Naive B cell (primary cell): ENCODE measurements at places on chromosomes 16 and 17. TPM values are rescaled to one million over a fixed set of nuclear protein-coding genes. Genes with fewer than 3 reads are reported as not detected.

Gene HBQ1
- not detected for polyA plus RNA-seq

- DNase-seq = peak; percentile 6
Measured at GRCh38 chr16:24670623-24671454, 58.6 kb upstream of the TNRC6A start.

DNA sequence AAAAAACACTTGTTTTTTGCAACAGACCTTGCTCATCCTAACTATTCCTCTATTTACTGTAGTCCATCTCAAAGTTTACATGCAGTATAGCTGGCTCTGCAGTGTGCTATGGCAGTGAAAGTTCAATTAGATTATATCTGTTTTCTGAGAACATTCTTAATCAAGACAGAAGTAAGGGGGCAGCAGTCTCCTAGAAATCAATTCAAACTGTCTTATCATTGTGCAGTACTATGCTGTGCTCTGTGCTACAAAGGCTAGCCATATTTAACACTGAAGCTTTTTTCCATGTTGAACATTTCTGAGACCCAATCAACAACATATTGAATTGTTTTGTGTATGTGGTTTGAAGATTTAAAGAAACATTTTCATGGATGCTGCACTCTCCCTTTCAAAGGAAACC is 11.4 kb downstream of the NETO2 start:
- DNase-seq = no peak

Gene FBXO39
- polyA plus RNA-seq = not detected

- DNase-seq = no peak
Measured at GRCh38 chr17:1713160-1713877, 3.1 kb upstream of the TLCD2 start.

DNA sequence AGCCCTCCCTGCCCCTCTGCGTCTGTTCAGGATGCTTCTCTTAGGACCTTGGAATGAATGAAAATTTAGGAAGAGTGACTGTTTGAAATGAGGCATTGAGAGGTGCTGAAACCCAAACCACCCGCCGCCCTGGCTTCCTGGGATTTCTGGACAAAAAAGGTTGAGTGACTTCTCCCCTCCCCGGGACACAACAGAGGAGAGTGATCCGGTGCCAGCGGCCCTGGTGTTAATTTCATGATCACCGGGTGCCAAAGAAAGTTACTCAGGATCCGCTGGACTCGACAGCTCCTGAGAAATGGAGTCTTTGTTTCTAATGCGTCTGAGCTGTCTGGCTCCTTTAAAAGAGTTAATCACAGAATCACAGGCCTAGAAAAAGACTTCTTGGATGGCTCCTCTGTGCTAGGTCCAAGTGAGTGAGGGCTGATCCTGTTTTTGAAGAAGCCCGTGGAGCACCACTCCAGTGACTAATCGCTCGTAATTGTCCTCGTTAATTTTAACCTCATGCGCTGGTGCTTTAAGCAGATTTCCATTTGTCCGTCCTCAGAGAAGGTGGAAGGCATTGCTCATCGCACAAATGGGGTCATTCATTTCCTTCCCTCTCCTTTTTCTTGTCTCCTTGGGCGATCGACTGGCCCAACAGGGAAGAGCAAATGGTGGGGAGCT is 144.4 kb upstream of the ZFHX3 start:
- DNase-seq = no peak

Gene ASGR2
- not detected for polyA plus RNA-seq

DNA sequence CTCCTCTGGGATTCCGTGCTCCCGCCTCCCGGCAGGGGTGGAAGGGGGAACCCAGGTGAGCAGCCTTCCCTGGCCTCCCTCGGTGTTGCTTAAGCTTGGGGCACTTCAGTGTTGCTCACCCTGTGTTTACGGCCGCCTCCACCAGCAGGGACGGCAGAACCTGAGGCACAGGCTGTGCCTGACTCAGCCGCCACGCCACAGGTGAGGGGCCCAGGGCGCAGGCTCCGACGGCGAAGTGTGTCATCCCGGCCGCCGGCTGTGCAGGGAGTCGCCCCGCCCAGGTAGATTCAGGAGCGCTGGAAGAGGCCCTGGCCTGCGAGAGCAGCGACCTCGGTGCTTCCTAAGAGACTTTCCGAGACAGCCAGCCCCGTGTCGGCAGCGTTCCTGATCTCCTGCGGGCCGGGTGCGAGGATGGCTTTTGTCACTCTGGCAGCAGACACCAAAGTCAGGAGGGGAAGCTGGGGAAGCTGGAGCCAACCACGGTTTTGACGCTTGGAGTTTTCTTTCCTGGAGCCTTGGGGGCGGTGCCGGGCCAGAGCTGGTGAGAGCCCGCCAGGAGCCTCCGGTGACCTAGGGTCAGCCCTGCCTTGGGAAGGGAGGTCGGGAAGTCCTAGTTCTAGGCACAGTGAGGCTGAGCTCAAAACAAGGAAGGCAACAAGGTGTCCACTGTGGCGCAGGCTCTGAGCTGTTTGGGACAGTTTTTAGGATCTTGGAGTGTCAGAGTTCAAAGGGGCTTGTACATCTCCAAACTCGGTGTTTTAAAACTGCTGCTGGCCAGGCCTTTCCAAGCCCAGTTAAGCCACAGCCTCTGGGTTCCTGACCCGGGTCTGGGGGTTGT is 2.1 kb downstream of the GSE1 start:
- peak; percentile 9 for DNase-seq

DNA sequence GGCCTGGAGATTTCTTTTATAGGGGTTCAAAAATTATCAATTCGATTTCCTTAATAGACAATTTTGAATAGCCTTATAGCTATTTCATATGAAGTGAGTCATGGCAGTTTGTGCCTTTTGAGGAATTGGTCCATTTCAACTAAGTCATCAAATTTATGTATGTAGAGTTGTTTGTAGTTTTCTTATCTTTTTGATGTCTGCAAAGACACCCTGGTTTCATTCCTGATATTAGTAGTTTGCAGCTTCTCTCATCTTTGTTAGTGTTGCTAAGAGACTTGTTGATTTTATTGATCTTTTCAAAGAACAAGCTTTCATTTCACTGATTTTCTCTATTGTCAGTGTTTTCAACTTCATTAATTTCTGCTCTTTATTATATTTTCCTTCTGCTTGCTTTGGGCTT is 44.2 kb downstream of the N4BP1 start:
- no peak for DNase-seq

DNA sequence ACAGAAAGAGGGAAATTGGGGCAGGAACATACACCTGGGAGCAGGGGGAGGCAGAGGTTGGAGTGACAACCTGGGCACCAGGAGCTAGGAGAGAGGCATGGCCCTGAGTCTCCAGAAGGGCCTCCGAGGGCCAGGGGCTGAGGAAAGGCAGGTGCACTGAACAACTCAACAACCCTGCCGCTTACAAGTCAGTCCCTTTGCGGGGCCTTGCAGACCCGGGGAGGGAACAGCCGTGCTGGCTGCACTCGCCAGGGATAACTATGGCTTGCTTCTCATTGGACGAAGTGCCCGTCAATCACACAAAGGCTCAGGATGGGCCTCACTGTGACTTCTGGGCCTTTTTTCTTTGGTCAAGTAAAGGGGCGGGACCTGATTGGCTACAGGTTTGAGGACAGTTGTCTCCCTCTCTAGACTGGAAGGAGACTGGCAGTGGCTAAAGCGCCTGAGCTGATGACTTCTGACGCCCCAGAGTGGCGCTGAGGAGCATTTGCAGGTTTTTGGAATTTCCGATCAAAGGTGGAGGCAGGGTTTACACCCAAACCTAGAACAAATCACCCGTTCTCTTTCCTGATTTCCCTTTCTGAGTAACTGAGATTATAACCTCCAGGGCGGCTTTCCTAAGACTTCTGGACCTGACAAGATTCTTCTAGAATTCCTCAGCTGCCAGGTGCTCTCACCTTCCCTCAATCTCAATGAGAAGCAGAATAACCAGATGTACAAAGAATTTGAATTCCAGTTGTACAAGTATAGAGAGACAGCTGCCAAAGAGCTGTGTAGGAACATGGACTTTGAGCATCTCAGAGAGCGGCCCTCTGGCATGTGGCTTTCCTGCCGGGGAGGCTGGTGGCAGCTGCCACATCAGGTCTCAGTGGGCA is 27.6 kb upstream of the ST6GALNAC2 start:
- no peak for DNase-seq

DNA sequence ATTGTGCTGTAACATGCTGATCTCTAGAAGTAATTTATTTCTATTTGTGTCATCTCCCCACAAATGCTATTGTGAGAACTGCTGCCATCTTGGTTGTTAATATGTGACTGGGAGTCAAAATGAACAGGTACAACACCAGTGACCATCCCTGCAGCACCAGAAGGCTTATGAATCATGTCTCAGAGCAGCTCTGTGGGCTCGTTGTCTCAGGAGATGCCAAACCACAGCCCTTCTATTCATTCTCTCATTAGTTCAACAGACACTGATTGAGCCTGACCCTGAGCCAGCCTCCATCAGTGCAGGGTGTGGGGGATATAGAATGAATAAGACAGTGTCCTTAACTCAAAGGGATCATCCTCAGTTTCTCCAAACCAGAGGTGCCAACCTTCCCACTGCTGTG is 92.5 kb downstream of the UTP18 start:
- no peak for DNase-seq

Gene CALB2
- polyA plus RNA-seq = not detected

- DNase-seq = no peak
Measured at GRCh38 chr17:7845359-7846062, 9.4 kb upstream of the TMEM88 start.

Gene RGS11
- not detected for polyA plus RNA-seq

DNA sequence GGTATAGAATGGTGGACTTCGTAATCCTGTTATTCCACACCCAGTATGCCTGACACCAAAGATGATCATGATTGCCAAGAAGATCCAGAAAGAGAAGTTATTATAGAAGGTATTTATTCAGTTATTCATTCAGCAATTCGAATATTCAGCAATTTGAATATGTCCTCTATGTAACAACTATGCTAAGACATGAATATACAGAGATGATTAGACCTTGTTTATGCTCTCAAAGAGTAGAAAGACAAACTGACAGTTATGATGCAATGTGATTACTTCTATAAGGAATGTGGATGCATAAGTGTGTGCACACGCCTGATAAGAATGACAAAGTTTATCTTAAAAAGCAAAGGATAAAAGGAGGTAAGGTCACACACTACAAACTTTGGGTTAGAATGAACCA is 218.1 kb downstream of the CDH11 start:
- no peak for DNase-seq

DNA sequence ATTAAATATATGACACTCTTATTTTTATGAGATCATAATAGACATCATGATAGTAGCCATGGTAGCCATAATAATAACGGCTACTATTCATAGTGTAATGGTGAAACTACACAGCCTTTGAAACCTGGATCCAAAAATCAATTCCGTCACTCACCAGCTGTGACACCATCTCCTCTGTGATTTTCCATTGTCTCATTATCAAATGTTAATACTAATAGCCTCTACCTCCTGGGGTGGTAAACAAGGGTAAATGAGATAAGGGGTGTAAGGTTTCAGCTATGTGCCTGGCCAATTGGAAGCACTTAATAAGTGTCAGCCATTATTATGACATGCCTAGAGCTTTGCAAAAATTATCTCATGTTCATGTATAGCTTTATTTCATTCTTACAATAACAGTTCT is 88.6 kb downstream of the CACNG3 start:
- DNase-seq = no peak

Gene SEZ6
- polyA plus RNA-seq = 2.7 TPM

Gene IGF2BP1
- polyA plus RNA-seq = not detected

GRCh38 chr17:72924196-72924595 is 168.3 kb downstream of the SLC39A11 start:
- no peak for DNase-seq

GRCh38 chr17:77218902-77219301 is 78.1 kb downstream of the SEC14L1 start:
- no peak for DNase-seq

DNA sequence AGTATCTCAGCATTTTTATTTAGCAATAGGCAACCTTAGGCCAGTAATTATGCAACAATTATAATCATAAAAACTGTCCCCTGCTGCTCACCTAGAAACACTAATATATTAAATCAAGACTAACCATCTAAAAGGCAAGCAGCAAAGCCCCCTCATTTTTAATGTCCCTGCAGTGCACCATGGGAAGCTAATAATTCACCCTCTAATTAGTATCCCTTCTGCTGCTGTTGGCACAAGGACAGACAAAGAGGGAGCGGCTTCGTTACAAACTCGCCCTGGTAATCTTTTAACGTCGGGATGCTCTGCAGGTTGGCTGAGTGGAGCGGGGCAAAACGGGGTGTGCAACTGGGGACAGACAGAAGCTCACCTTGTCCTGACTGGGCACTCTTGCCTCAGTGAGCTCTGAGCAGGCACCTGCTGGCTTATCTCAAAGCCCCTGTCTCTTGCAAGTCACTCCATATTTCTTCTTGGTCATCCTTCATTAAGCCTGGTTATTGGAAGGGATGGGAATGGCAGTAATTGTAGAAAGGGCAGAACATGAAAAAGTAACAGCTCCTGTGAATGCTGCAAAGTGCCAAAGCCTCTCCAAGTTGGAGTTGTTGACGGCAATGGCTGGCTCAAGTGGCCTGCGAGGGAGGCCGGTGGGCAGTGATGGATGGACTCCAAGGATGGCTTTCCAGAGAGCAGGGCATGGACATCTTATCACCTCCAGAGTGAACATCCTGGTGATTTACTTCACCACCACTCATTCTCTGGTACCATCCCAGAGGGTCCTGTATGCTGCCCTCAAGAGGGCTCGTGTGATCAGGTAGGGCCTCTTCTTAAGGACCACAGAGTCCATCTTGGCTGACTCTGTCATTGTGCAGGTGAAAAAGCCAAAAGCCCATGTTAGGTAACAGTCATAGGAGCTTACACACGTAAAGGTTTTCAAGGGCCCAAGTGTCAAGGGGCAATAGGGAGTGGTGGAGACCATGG is 219.6 kb upstream of the N4BP1 start:
- no peak for DNase-seq

Gene OR3A2
- polyA plus RNA-seq = not detected

GRCh38 chr16:64910356-64910755 is 211.5 kb downstream of the CDH11 start:
- DNase-seq = no peak

Gene CCT6B
- polyA plus RNA-seq = not detected

GRCh38 chr16:17330044-17330443 is 140.7 kb downstream of the XYLT1 start:
- DNase-seq = no peak

Gene SLC25A39
- polyA plus RNA-seq = 87.3 TPM

DNA sequence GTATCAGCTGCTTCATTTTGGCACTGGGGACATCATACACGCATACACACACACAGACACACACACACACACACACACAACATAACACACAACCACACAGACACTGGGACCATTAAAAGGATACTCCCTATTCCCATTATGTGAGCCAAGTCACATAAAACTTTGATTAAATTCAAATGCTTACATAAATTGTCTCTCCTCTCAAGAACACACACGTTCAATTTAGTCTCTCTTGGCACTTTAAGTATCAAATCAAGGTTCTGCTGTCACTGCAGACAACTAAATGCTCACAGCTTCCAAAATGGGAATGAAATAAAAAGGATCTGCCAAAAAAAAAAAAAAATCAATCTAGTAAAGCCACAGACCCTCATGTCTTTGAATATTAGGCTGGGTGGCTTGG is 184.9 kb downstream of the RBFOX1 start:
- DNase-seq = no peak

Gene ADGRG1
- polyA plus RNA-seq = not detected

Gene CNTD1
- 0.67 TPM for polyA plus RNA-seq

GRCh38 chr17:75086496-75087181 is 1.1 kb upstream of the SLC16A5 start:
- DNase-seq = no peak
